ENCODE measurements at places on chromosomes 12 and 14. TPM values are rescaled to one million over a fixed set of nuclear protein-coding genes. Genes with fewer than 3 reads are reported as not detected.
A peak's percentile ranks its signal among the peaks of the same experiment; 100 is the strongest.

DNA sequence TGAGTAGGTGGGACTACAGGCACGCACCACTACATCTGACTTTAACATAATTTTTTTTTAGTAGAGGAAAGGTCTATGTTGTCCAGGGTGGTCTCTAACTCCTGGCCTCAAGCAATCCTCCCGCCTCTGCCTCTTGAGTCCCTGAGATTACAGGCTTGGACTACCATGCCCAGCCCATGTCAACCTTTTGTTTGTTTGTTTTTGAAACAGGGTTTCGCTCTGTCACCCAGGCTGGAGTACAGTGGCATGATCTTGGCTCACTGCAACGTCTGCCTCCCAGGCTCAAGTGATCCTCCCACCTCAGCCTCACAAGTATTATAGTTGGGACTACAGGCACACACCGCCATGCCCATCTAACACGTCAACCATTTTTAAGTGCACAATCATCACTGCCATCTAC is 29.2 kb downstream of the PITPNM2 start:
- DNase-seq = no peak

- peak; percentile 38 for DNase-seq
Observed at GRCh38 chr12:132986885-132987225, 688 bp downstream of the ZNF26 start.

DNA sequence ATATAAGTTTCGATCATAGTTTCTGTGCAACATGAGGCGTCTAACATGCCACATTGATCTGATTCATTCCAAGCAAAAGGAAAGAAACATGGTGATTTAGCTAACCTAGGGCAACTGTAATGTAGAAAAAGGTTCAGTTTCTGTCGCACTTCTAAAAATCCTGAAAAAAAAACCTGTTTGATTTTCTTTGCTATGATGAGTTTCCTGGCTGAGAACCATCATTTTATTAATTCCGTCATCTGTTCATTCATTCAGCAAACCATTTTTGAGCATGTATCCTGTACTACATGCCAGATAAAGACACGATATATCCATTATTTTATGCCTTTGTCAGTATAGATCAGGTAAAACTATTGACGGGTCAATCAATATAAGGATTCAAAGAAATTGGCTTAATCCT is 932.6 kb downstream of the GALC start:
- no peak for DNase-seq

DNA sequence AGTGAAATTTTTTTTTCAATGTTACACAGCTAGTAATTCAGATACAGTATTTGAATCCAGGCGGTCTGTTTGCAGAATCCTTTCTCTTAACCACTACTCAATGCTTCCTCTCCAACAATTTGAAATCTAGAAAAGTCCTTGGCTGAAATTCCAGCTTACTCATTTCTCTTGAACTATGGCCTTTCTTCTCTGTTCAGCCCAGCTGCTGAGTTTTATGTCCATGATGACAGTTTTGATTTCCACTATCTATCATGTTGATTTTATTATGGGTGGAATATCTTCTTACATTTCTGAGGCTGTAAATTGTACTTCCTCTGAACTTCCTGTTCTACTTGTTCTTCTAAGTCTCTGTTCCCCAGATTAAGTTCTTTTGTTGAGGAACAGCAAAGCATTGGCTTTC is 315.3 kb downstream of the DIO2 start:
- no peak for DNase-seq

- peak; percentile 9 for DNase-seq
Observed at GRCh38 chr12:80937391-80938238, at the start of gene LIN7A. Gene LIN7A (minus strand): TSS chr12:80937934. CDS start chr12:80937722, 212 bp downstream.

GRCh38 chr14:79511146-79511545 is 700.2 kb downstream of the DIO2 start:
- no peak for DNase-seq

DNA sequence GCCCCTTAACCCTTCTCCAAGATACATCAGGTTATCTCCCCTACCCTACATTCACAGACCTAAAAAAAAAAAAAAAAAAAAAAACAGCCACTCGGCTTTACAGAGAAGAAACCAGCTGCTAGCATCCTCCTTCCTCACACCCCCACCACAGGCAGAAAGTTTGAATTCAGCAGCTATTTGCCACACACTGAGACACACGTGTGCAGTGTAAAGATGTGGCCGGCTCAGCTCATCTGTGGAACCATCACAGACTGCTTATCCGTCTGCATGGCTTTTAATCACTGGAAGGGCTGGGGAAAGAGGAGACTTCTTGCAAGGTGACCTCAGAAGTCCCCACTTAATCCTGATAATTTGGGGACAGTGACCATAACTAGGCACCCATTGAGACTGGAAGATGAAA is 50.0 kb downstream of the VWF start:
- DNase-seq = no peak

DNA sequence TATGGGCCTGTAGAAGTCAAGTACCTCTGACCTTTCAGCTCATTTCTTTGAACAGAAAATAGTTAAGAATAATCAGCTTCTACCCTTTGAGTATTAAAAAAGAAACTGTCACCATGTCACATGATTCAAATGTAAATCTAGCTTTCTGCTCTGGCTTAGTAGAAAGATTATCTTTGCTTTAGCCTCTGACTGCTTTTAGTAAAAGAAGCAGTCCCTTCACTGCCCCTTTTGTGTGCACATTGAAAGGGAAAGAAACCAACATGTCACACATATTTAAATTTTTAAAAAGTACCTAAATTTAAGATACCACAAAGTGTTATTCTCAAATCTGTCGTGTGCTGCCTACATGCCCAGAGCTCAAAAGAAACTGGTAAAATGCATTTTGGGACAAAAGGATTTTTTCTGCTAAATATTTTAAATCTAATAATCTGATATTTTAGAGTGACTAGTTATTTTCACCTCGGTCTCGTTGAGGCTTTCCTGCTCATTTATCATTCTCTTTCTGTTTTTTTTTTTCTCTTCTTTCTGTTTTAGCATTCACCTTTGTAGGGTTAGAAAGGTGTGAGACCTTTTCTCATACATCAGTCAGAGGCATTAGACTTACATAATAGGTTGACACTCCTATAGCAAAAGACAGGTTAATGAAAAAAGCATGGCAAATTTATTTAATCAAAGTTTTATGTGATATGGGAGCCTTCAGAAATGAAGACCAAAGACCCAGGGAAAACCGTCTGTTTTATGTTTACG is 41.3 kb downstream of the SLC16A7 start:
- no peak for DNase-seq

DNA sequence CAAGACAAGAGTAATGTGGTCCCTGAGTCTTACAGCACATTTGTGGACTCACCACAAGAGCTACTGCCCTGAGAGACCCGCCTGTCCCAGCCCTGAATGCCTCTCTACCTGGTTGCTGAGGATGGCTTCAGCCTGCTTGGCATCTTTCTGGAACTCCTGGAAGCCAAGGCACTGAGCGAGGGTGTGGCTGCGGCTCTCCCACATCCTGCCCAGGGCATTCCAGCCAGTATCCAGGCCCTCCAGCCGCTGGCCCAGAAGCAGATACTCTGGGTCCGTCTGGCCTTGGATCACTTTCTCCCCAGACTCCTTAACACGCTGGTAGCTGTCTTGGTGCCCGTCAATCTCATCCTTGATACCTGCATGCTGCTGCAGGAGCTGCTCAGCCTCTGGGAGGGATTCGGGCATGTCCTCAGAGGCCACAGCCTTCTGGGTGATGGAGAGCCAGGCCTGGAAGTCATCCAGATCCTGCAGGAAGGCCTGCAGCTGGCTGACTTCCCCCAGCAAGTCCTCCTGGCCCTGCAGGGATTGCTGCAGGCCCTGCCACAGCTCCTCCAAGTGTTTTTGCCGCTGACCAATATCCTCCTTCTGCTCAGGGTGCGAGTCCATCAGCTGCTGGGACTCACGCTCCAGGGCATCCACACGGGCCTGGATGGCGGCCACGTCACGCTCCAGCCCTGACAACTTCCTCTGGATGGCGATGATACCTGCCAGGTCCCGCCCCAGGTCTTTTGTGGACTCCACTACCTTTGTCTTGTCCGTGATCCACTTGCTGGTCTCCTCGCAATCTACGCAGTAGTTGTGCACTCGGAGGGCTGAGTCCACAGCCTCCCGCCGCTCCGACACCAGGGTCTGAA is 82.3 kb downstream of the PLEKHG3 start:
- peak; percentile 30 for DNase-seq

DNA sequence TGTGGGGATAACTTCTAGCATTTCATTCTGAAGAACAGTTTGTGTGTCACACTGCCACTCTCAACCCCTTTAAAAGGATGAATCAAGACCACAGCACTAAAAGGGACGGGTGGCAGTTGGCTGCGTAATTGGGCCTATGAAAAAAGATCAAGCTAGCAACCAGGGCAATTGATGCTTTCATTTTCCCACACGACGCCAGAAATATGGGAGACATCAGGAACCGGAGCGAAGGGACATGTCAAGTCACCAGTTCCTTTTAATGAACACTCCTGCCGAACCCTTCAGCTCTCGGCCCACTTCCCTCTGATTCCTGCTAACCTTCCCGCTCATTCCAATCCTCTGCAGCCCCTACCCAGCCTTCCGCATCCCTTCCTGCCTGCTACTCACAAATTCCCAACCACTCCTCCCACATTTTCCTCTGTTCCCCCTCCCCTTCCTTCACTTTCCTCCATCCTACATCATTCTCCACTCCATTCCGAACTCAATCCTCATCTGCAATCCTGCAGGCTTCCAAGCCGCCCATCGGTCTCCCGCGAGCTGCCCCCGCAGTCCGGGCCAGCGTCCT is 753 bp downstream of the CSRNP2 start:
- DNase-seq = peak; percentile 51

DNA sequence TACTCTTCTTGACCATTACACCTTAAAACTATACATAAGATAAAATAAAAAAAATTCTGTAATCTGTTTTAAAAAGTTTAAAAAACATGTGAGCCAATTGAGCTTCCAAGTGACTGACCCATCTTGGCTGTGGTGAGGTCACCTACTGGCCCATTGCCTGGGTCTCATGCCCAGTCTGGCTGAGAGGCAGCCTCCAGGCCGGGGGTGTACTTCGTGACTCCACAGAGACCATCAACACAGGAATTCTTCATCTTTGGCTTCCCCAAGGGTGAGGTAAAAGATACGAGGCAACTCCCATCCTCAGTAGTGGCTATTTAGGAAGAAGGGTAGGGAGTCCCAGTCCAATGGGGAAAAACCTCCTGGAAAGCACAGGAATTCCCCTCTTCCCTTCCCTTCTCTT is 113.2 kb downstream of the APAF1 start:
- no peak for DNase-seq

- no peak for DNase-seq
Observed at GRCh38 chr12:62860501-62861411, 74.2 kb downstream of the PPM1H start.

DNA sequence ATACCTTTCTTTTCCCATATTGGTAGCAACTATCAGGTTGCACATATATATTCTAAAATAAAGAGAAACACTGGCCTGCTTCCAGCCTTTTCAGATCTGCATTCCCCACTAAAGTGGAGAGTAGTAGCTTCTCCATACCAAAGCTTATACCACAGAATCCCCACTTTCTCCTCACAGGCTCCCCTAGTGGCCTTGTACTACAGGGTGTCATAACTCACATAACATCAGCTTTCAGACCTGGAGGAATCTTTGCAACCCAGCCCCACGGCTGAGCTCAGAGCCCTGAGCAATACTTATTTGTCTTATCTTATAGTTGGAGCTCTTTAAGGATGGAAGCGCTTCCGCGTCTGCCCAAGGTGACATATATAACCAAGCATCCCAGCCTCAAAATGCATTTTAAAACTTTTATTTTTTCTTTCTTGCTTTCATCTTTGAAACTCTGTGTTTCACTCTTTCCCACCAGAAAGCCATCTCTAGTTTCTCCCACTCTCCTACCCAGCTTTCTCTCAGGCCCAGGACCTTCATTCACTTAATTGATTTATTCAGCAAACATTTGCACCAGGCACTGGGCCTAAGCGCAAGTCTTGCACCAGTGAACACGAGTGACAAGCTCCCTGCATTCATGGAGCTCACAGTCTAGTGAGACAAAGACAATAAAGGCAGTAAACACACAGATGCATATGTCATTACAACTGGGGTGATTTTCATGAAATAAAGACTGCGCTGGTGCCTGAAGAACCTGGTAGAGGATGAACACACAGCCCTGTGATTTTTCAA is 254.7 kb downstream of the IPO8 start:
- DNase-seq = peak; percentile 35

GRCh38 chr12:105852951-105853350 is 285.8 kb downstream of the NUAK1 start:
- peak; percentile 7 for DNase-seq

DNA sequence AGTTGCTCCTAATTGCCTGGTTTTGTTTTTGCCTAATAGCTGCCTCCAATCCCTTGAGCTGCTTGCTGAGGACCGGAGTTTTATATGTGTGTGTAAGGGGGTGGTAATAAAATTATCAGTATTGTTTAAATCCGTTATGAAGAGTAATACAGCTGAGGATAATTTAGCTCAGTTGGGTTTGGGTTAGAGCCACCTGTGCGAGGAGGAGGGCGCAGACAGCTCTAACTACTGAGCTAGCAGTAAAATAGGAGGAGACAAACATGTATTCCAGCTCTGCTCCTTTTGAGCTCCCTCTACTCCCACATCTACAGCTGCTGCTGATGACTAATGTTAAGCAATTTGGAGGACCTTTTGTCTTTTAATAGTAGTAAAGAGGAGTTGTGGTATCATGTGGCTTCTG is 61.5 kb downstream of the SPATS2 start:
- peak; percentile 60 for DNase-seq

DNA sequence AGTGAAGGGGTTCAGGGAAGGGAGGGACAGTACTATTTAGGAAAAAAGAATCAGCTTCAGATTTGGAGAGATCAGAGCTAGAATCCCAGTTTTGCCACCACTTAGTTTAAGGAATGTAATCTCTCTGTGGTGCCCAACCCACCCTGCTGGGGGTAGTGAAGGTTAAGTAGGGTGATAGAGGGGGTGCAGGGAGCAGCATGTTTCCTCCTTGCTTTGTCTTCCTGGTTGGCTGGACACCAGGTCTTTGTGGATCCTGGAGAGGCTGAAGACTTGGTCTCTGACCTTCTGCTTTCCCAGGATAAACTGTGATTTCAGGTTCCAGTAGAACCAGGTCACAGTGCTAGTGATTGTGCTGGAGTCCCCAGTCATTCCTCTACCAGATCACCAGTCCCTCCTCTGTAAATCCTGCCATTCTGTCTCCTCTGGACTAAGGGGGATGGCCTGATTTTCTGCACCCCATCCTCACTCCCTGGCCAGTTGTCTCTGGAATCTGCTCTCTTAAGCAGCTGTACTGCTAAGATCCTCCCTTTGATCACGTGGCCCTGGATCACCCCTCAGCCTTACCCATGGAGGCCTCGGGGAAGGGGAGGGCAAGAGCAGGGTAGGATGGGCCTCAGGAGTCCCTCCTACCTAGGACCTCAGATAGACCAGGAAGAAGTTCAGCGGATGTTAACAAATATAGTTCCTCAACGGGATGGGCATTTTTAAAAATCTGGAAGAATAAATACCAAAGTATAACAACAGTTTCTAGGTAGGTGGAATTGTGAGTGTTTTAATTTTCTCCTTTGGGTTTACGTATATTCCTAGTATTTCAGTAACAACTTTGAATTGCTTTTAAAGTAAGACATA is 3.1 kb downstream of the MAP3K12 start:
- DNase-seq = peak; percentile 55

- DNase-seq = no peak
Observed at GRCh38 chr12:77760271-77761025, 70.2 kb upstream of the NAV3 start.

Gene RIN3
- total RNA-seq = 7.7 TPM

Gene NANOG
- not detected for total RNA-seq

Gene ELK3
- 95.3 TPM for total RNA-seq

Gene EFS
- total RNA-seq = 0.17 TPM

Gene COCH
- 1.2 TPM for total RNA-seq

Gene TAS2R8
- not detected for total RNA-seq

Gene NRIP2
- not detected for total RNA-seq

Measured in dermis blood vessel endothelial cell (primary cell).